ENCODE measurements at places on chromosomes 5 and 9.

- no peak for DNase-seq
Measured at GRCh38 chr5:145872486-145872885, 328 bp downstream of the GRXCR2 start.

DNA sequence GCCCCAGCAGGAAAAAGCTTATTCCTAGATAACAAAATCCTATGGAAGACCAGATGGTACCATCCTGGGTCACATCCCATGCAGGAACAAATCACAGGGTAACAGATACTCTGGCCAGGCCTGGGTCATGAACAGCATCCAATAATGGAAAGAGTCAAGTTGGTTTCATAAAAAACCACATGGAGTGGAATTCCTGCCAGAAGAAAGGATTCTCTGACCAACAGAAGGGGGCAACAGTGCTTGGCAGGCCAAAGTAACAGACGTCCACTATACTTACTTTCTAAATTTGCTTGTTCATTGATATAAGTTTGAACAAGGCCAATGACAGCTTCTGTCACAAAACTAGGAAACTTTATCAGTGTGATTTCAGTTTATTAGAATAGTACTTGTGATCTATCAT is 273.5 kb downstream of the ARRDC3 start:
- DNase-seq = no peak

GRCh38 chr5:93303291-93303691 is 277.7 kb downstream of the NR2F1-AS1 start:
- DNase-seq = no peak

GRCh38 chr5:98774192-98775033 is 950 bp downstream of the RGMB start:
- no peak for DNase-seq

- DNase-seq = no peak
Measured at GRCh38 chr9:22913518-22913917, 466.9 kb downstream of the DMRTA1 start.

GRCh38 chr5:88678770-88679381 is 204.1 kb downstream of the MEF2C start:
- no peak for DNase-seq

GRCh38 chr5:72848474-72849428 is 32.3 kb downstream of the TNPO1 start:
- no peak for DNase-seq

DNA sequence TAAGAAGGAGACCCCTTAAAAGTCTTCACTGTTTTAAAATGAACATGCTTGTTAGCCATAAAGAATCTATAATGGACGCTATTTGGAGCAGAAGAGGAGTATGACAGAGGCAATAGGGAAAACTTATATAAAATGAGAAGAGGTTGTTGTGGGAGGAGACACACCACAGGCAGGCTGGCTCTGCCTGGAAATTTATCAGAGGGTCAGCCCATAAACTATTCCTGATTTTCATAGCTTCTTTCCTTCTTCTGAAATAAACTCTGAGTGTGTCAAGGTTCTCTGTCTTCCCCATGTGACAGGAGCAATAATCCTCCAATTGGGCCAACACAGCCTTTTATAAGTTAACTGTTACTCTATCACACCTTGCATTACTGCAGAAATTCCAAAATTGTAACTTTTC is 19.6 kb upstream of the RUSC2 start:
- DNase-seq = no peak

DNA sequence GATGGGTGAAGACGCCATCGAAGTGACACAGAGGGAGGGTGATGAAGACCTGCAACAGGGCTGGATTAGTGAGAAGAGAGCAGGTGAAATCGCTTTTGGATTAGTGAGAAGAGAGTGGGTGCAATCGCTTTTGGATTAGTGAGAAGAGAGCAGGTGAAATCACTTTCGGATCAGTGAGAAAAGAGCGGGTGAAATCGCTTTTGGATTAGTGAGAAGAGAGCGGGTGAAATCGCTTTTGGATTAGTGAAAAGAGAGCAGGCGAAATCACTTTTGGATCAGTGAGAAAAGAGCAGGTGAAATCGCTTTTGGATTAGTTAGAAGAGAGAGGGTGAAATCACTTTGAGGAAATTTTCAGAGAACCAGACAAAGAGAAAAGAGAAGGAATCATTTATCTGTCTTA is 67.2 kb upstream of the TRIO start:
- DNase-seq = no peak

DNA sequence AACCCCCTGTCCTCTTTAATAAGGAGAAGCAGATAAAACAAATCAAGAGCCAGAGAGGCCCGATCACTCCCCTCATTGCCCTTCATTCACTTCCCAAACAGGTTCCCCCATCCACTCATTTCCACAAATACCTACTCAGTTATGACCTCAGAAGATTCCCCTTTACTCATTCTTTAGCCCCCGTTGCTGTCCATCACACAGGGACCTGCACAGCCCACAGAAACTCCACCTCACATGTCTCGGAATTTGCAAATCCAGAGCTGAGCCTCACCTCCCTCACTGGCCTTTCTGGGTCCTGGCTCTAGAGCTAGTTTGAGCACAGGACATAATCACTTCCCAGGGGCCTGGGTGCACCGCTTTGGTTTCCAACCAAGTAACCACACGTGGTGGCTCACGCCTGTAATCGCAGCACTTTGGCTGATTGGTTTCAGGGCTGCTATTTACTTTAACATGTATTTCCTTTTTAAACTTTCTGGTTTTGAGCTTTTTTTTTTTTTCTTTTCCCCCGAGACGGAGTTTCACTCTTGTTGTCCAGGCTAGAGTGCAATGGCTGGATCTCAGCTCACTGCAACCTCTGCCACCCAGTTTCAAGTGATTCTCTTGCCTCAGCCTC is 17.8 kb downstream of the ATP6V0E1 start:
- no peak for DNase-seq

Data from Panc1 (cell line).